ENCODE measurements at places on chromosomes 6 and 20.
A peak's percentile ranks its signal among the peaks of the same experiment; 100 is the strongest.

DNA sequence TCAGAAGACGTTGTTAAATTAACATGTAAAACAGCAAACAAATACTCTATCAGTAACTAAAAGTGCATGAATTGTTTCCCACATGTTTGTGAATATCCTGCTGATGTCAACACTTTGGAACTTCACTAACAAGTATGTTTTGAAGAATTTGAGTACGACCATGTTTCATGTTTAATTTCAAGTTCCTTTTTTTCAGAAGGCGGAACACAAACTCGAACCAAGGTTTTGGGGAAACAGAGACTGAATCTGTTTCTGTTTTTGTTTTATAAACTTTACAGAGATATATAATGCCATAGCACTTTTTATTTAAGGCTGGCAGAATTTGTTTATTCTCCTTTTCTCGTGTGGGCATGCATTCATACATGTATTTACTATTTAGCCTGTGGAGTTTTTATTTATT, 509.3 kb upstream of the CITED2 start:
- peak; percentile 47 for DNase-seq

- DNase-seq = no peak
These were observed 8.7 kb upstream of the NPBWR2 start for GRCh38 chr20:64116016-64116415.

DNA sequence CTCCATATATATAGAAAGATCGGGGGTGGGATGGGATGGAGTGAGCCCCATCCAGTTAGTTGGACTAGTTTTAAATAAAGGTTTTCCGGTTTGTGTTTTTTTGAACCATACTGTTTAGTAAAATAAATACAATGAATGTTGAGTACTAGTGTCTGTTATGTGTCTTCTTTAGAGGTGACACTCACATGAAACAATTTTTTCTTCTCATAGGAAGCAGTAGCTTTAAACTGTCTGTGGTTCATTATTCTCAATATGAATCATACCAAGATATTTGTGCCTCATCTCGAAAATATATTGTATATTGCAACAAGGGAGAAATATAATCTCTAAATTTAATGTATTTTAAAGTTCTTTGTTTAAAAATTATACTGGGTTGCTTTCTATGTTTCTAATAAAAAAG, 33.4 kb downstream of the HSF2 start:
- peak; percentile 23 for DNase-seq

GRCh38 chr20:29472606-29473005, 1784.9 kb upstream of the DEFB115 start:
- DNase-seq = no peak

DNA sequence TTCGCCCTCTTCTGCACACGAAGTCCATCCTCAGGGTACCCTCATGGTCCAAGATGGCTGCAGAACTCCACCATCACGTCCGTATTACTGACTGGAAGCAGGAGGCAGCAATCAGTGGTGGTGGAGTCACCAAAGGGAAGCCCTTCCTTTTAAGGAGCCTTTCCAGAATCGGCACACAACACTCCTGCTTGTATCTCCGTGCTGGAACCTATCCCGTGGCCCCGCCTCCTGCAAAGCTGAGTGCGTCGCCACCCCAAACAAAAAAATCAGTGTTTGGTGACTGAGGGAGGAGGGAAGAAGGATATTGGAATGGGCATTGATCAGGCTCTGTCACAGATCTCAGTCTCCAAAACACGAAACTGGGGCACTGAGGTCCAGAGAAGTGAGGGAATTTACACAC, 5.8 kb upstream of the CCN5 start:
- DNase-seq = no peak

DNA sequence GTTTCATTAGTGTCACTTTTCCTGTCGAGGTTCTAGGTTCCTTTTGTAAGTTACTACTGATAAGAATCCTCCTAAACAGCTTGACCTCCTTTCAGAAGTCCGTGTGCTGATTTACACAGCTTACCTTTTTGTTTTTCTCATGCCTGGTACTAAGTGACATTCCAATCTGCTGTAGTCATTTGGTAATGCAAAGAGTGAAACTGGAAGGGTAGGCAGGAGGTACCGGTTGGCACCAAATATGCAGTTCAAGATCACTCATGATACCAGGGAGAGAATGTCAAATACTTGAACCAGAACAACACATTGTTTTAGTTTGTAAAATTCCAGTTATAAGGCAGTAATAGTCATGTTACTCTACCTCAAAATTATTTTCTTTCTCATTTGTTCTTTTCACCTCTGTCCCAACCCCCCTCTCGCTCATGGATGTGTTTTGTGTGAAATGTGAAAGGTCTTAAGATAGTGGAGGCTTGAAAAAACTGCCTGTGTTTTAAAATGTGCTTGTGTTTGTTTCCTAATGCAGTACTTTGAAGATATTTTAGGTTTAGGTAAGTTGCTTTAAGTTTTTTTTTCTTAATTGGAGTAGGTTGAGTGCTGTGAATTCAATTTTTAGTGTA, 23.2 kb downstream of the AFDN start:
- peak; percentile 56 for DNase-seq

GRCh38 chr6:69072796-69073195, 437.7 kb downstream of the ADGRB3 start:
- DNase-seq = no peak

DNA sequence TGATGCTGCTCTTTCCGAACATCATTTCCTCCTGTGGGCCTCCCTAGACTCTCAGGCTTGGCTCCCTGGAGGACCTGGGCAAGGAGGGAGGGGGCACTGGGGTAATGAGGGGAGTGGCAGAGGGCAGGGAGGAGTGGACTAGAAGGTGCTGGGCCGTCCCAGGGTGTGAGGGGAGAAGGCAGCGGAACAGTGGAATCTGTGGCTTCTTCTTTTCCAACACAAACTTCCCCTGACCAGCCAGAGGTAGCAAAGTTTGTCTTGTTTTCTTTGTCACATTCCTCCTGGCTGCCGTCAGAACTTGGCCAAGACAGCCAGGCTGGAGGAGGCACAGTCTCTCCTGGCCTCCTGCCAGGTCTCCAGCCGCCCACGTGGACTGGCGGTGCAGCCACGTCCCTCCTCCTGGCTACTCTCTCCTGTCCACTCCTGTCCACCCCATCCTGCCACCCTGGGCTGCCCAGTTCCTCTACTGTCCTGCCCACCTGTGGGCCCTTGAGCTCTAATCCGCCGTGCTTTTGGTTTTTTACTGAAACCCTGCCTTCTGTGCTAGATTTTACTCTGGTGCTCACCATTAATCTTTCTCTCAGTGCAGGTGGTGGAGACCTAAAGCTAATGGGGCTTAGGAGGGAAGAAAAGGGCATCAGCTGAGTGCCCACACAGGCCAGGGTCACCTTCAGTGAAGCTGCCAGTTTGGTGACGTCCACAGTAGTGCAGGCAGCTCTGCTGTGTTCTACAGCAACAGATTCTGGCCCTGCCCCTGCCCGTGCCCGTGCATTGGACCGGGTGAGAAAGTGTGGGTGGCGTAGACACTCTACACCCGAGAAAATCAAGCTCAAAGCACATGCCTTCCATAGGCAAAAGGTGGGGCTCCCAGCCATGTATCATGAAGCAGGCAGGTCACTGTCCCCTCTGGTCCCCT, 2.8 kb upstream of the CDSN start:
- DNase-seq = peak; percentile 91

DNA sequence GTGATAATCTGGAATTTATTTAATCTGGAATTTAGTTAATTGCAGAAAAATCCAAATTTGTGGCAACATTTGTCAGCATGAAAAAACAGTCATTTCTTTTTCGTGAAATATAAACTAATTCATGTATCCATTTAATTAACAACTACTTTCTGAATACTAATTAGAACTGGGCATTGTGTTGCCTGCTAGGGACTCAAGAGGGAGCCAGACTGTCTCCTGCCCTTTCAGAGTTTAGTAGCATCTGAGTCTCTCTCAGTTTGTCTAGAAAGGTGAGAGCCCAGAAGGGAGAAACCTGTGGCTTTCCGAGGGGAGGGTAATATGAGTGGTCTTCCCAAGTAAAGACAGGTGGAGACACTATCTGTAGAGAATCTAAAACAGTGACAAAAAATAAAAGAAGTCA, 210.9 kb upstream of the HDDC2 start:
- no peak for DNase-seq

- no peak for DNase-seq
These were observed 94.9 kb downstream of the JARID2 start for GRCh38 chr6:15340775-15341174.

DNA sequence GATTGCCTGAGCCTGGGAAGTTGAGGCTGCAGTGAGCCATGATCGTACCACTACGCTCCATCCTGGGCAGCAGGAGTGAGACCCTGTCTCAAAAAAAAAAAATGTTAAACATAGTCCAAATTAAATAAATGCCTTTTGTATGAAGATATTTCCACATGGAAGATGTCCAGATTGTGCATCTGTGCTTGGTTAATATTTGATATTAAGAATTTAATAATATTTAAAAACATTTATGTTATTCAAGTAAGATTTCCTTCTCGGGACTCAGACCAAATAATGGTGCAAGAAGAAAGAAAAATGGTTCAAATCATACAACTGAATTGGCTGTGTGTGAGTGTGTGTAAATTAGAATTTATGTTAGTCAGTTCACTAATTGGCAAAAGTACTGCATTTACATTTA, 202.5 kb downstream of the TBC1D7 start:
- no peak for DNase-seq

DNA sequence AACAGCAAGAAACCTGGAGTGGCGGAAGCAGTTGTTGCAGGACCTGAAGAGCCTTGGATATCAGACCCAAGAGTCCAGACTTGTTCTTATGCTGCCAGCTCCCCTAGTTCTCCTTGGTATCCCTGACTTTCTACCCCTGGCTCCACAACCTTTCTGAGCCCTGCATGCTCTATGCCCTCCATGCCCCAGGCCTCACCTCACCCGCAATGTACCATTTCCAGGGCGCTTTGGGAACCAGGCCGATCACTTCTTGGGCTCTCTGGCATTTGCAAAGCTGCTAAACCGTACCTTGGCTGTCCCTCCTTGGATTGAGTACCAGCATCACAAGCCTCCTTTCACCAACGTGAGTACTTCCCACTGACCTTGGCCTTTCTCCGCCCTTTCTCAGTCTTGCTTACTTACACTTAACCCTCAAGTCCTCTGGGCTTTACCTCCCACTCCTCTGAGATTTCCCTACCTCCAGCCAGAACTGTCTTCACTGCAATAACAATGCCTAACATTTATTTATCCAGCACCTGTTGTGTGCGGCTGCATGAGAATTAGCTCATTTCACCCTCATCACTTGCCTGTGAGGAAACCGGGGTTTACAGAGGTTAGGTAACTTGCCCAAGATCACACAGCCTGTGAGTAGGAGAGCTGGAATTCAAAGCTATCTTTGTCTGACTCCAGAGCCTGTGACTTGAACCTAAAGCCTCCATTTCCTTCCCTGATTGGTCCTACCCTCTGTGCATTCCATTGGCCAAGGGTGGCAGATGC, 2.3 kb downstream of the POFUT1 start:
- no peak for DNase-seq

- no peak for DNase-seq
These were observed 37.4 kb downstream of the FOXP4 start for GRCh38 chr6:41583565-41583964.

DNA sequence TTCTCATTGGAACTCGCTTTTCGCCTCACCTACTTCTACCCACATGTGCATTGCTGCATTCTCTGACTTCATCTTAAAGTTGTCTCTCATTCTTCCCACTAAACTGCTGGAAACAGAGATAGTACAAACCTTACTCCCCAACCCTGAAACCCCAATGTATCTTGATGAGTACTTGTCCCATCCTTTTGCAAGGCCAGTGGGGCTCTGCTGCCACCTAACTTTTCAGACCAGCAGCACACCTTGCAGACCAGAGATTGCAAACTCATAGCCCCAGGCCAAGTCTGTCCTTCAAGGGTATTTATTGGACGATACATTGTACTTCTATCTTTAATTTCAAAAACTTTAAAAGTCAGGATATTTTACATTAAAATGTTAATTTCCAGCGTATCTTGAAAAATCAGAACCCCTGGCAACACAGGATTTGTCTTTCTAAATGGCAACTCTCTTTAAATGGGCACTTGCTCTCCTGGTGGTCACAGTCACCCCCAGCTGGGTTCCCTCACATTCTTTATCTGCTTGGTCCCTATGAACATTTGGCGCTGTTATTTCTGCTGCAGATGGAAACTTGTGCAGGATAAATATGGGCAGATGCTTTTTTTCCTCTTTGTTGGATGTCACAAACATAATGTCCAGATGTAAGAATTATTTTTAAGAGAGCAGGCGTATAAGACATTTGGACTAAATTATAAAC, 83.9 kb downstream of the SOD2 start:
- DNase-seq = peak; percentile 45

DNA sequence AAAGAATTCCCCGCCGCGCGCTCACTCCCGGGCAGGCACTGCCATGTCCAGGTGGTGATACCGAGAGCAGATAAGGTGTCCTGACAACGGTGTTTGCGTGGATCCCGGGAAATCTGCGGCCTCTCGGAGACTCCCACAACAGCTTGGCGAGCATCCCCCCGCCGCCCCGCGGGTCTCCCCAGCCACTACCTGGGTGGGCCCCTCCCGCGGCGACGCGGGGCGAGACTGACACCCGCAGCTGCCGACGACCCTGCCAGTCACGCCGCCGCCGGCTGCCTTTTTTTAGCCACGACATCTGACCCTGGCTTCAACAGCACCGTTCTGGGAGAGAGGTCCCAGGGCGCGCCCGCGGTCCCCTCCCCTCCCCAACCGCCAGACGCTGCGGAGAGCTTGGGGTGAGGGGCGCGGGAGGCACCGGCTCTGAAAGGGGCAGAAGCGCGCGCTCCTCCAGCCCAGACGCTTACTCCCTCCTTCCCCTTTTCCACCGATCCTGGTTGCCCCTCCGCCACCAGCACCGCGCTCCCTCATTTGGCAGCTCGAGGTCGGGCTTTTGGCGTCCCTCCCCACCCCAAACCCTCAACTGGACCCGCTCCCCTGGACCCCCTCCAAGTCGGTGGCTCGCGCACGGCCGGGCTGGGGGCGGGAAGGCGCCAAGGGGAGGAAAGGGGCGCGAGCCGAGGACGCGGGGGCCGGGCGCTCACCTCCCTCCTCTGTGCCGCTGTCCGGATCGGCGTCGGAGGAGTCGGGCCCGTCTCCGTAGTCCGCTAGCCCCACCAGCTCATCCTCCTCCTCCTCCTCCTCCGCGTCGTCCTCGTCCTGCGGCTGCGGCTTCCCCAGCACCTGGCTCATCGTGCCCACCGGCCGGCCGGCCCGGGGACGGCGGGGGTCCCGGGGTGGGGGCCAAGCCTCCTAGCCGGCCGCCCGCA, 665 bp downstream of the RRAGD start:
- peak; percentile 10 for DNase-seq

DNA sequence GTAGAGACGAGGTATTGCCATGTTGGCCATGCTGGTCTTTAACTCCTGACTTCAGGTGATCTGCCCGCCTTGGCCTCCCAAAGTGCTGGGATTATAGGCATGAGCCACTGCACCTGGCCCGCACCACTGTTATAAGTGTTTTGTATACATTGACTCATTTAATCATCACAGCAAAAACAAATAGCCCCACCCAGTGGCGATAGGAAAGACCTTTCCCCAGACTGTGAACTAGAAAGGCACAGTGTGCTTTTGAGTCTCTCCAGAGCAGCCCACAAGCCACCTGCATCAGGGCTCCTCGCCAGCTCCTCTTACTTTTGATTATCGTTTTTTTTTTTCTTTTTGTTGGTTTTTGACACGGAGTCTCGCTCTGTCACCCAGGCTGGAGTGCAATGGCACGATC, 27.9 kb upstream of the ZFP64 start:
- peak; percentile 5 for DNase-seq

GRCh38 chr6:7706269-7706668, 19.6 kb upstream of the BMP6 start:
- no peak for DNase-seq

GRCh38 chr6:138339024-138339423, 38.7 kb upstream of the SMIM28 start:
- DNase-seq = no peak

GRCh38 chr6:166737261-166737660, 110.2 kb upstream of the RPS6KA2 start:
- DNase-seq = no peak

Measured in EL (cell line).